ENCODE measurements at places on chromosomes 1 and 21.

DNA sequence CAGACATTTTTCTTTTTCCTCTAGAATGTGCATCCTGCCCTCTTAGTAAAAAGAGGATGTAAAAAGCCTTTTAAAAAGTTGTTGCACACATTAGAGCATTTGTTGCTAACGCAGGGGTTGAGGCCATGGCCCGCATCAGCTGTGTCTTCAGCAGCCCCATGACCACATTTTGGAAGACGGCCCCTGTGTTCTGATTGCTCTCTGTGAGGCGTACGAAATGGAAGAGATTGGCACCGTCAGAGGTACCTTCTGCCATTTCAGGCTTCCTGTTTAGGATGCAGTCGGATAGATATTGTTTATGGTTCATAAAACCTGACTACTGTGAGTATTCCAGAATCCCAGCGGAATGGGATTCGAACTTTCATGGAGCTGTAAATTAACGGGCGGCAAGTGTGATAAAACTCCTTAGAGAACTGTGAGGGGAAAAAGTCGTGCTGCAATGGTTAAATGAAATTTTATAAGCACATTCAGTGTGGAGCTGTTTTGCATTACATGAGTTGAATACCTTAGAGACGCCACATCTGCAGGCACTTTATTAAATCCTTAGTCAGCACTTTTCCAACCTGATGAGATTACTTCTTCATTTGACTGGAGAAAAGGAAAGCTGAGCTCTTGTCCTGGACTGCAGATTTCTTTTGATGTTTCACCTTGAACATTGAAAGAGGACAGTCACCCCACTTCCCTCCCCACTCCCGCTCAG, 273.9 kb downstream of the TM2D1 start:
- no peak for DNase-seq

DNA sequence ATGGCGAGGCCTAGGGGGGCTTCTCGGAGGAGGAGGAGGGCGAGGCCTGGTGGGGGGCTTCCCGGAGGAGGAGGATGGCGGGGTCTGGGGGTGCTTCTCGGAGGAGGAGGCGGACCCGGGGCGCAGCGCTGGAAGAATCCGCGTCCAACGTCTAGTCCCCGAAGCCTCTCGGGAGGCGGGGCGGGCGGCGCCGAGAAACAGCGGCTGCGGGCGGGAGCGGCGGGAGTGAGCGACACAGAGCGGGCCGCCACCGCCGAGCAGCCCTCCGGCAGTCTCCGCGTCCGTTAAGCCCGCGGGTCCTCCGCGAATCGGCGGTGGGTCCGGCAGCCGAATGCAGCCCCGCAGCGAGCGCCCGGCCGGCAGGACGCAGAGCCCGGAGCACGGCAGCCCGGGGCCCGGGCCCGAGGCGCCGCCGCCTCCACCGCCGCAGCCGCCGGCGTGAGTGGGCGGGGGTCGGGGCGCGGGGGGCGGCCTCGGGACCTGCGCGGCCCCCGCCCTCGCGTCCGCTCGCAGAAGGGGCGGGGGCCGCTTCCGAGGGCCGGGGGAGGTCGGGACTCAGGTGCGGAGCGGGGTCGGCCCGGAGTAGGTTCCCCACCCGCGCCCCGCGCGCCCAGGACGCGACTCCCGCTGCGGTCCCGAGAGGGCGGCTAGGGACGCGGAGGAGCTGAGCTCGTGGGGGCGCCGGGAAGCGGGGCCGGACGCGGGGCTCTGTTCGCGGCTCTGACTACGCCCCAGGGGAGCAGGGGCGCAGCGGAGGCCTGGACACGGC, at the start of gene KLHL17:
Gene KLHL17 (plus strand): TSS at position 222 of the 769 bp plus-strand sequence. CDS start 110 bp downstream, at position 332.
- peak; percentile 69 for DNase-seq

GRCh38 chr1:22806584-22806983, 95.9 kb downstream of the EPHB2 start:
- no peak for DNase-seq

- no peak for DNase-seq
Observed at GRCh38 chr1:226223157-226223785, at the start of gene MIXL1. Gene MIXL1, plus strand, starts transcription at chr1:226223664. Its CDS starts 18 bp downstream, at chr1:226223682.

DNA sequence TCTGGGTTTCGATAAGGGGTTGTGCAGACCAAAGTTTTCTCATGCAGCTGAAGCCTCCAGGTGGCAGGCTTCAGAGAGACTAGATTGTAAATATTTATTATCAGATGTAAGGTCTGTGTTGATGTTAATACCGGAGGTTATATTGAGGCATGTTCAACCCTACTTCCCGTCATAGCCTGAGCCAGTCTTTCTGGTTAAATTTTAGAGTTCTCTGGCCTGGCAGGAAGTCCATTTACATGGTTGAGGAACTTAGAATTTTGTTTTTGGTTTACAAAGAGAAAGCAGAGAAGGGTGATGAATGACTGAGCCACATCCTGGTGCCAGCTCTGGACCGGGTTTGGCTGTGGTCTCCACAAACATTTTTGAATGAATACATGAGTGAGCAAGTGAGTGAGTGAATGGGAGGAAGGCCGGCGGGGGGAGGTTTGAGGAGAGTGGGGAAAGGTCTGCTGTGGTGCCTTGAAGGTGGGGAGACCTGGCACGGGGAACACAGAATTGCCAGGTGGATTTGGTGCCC, 218.5 kb downstream of the DISC1 start:
- no peak for DNase-seq

GRCh38 chr1:55362558-55362957, 147.4 kb upstream of the USP24 start:
- DNase-seq, result no peak

- DNase-seq, result no peak
Observed at GRCh38 chr1:92307980-92308379, 9.1 kb downstream of the RPAP2 start.

- DNase-seq, result no peak
Observed at GRCh38 chr1:23779826-23780371, 1.7 kb downstream of the PITHD1 start.

DNA sequence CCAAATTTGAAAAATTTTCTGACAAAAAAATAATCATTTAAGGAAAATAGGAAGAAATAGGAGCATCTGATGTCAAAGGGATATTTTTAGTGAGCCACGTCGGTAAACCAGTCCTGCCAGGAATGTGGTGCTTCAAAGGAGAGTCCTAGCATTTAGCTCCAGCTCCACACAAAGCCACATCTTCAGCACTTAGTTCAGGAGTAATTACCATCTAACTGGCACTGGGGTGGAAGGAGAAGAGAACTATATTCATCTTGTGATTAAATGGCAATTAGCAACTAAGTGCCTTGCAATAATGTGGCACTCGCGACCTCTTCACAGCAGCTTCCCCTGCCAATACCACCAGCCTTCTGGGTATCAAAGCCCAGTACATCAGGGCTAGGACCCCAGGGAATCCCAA, 409.1 kb downstream of the SETD4 start:
- DNase-seq, result no peak

- DNase-seq, result peak; percentile 12
Observed at GRCh38 chr1:166902279-166902678, 26.2 kb upstream of the TADA1 start.

DNA sequence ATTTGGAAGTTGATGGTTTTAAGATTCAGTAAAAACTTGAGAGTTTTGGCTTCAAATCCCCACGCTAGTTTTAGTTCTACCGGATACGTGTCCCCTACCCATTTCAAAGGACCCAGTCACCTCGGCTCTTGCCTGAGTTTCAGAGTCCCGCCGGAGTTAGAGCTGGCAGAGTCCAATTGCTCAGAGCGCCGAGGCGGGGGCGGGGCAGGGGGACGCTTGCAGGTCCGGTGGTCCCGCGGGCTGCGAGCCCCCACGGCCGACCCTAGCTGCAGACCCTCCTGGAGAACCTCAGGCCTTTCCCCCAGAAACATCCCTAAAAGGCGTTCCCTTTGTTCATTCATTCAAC, 765 bp upstream of the VPS45 start:
- peak; percentile 3 for DNase-seq

GRCh38 chr1:47759251-47759935, 237.8 kb downstream of the TRABD2B start:
- DNase-seq, result no peak

DNA sequence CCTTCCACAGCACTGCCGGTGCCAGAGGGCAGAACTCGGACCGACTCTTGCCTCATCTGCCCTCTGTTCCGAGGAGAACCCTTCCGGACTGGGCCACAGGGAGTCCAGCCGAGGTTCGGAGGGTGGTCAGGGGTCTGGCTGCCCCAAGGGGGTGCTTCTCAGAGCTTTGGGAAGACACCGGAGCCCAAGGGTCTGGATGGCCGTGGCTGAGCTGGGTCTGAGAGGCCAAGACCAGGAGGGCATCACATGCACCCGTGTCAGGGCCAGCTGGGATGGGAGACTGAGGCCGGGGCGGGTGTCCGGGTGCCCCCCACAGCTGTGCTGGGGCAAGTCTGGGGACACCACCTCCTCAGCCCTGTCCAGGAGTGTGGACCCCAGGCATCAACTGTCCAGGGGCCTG, 51.1 kb downstream of the SLX9 start:
- DNase-seq, result no peak

- no peak for DNase-seq
Observed at GRCh38 chr1:59707178-59707791, 107.5 kb upstream of the HOOK1 start.

- DNase-seq, result no peak
Observed at GRCh38 chr1:40803902-40804301, 20.3 kb downstream of the KCNQ4 start.

- no peak for DNase-seq
Observed at GRCh38 chr1:226635456-226635941, 86.9 kb downstream of the STUM start.

- no peak for DNase-seq
Observed at GRCh38 chr1:86259390-86259789, 102.8 kb upstream of the COL24A1 start.

DNA sequence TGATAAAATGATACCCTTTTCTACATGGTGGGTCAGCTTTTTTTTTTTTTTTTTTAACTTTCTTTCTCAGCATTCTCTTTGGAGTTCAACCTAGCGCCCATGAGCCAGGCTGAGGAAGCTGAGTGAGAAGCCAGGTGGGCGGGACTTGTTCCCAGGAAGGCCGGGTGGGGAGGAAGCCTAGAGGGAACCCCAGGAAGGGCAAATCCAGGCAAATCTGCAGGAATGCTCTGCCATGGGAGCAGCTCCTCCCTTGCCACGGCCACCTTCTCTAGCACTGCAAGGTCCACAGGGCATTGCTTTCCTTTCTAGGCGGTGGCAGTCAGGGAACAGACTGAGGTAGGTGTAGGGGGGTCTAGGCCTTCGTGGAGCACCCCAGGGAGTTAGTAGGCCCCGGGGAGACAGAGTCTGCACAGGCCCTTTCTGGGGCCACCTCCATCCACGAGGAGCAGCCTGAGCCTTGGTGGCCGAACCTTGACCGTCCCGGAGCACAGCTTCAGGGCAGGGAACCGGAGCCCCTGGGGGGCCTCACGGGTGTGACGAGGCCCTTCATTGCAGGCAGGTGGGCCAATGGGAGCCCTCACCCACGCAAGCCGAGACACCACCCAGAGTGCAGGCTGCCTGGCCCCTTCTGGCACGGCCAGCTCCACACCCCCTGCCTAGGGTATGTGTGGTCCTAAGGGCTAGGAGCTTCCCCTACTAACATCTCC, 18.2 kb upstream of the CCDC27 start:
- no peak for DNase-seq

- no peak for DNase-seq
Observed at GRCh38 chr1:106181866-106182265, 874.6 kb upstream of the PRMT6 start.

DNA sequence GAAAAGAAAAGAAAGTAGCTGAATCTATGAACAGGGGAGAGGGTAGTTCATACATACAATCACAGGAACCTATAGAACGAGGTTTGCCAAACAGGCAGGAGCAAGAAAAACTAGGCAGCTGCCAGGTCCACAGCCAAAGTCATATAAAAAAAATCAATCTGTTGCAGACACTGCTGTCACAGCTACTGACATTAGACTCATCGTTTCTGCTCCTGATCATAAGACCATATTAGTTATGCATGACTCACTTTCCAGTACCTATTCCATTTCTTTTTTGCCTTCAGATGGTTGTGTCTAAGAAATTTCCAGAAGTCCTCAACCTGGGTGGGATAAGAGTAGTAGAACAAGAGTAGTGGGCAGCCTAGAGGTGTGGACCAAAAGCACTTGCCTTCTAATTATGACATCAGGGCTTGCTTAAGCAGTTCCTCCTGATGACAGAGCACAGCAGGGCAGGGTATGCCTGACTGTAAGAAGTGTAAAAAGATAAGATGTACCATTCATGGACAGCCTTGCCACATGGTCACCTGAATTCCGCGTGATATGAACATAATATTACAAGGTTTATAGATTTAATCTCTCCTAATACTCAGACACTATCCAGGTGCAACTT, 323.2 kb upstream of the SGIP1 start:
- no peak for DNase-seq

GRCh38 chr21:35782667-35783066, 277.7 kb downstream of the SETD4 start:
- no peak for DNase-seq

DNA sequence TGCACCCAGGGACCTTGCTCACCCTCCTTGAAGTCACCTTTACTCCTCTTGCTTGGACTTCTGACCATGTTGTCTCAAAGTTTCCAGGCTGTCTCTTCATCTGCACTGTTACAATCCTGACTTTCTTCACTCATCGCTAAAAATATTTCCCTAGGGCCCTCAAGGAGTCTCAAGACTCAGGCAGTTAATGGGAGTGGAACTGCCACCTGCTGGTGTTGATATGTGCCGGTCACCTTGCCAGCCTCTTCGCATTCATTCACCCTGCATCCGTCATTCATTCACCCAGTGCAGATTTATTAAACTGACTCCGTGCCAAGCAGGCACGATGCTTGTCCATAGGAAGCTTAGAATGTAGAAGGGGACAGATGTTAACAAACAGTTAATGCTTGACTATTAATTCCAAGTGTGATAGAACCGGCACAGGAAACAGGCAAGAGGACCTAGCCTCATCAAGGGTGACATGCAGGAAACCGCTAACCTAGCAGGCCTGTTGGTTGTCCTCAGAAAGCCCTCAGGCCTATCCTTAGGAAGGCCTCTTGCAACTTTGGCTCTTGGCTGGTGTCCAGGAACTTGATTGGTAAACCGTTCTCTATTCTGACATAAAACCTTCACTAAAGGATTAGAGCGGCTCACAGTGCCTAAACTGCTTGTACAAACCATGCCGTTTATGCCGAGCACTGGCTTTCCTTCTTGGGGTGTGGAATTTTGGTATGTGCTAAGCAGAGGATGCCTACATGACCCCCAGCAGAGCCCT, 342.2 kb downstream of the CAMTA1 start:
- DNase-seq, result no peak

DNA sequence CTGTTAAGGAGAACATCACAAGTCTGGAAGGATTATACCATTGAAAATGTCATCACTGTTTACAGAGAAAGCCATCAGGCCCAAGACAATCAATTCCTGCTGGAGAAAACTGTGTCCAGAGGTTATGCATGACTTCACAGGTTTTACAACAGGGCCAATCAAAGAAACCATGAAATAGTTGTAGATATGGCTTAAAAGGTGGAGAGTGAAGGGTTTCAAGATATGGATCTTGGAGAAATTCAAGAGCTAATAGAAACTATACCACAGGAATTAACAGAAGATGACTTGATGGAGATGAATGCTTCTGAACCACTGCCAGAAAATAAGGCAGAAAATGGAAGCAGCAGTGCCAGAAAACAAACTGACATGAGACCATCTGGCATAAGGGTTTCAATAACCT, 30.2 kb downstream of the USP1 start:
- no peak for DNase-seq

DNA sequence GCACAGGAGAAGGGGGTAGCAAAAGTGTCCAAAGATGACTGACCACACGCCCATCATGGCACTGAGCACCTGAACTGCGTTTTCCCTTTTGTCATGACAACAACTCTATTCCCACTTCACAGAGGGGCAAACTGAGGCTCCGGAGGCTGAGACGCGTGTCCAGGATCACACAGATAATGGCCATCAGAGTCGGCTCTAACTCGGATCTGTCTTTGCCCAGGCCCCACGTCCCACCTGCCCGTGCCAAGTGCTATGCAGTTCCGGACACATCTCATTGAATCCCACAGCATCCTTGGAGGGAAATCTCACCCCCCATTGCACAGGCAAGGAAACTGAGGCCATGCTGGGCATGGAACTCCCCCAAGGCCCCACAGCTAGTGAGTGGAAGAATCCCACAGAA, 62.1 kb downstream of the MATN1 start:
- DNase-seq, result no peak

Measured in CD4-positive, alpha-beta T cell treated with Interferon alpha-2 for 1 hour (primary cell).